ENCODE measurements at places on chromosomes 2 and 18.

DNA sequence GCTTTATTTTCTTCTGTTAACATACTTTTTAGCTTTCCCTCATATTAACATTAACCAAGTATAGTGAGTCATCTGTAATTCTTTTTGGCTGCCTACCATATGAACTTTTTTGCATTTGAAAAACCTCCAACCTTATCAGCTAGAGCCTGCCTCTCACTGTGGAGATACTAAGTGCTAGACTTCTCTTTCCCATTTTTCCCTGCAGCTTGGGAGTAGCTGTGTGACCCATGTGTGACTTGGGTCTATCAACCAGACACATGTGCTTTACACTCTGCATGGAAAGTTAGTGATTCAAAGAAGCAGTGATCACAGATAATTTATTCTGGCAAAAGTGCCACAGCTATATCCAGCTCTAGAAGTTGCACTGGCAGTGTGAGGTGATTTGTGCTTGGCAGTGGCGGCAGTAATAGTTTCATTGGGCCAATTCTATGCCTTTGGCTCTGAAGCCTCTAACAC, 36.3 kb downstream of the PREPL start:
- no peak for DNase-seq

GRCh38 chr2:226798422-226799210, 1.0 kb downstream of the IRS1 start:
- no peak for DNase-seq

DNA sequence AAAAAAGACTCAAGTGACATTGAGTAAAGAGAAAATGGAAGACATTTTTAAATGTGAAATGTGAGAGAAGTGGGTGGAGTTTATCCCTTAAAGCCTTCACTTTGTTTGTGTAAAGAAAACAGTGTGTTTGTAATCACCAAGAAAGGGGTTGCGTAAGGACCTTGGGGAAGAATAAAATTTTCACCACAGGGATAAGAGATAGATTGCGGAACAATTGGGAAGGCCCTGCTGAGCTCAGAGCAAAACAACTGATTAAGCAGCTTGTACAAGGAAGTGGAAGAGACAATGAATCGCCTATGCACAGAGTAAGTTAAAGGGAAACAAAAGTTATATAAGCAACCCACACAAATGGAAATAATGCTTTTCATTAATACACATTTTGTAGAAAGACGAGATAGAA, 327.7 kb downstream of the RAD51AP2 start:
- DNase-seq = no peak

GRCh38 chr2:241770936-241771285, 5.7 kb upstream of the GAL3ST2 start:
- no peak for DNase-seq

GRCh38 chr2:33020883-33021282, 74.1 kb downstream of the LTBP1 start:
- no peak for DNase-seq

- DNase-seq = no peak
These were observed 38.1 kb upstream of the SCLY start for GRCh38 chr2:238022594-238023157.

DNA sequence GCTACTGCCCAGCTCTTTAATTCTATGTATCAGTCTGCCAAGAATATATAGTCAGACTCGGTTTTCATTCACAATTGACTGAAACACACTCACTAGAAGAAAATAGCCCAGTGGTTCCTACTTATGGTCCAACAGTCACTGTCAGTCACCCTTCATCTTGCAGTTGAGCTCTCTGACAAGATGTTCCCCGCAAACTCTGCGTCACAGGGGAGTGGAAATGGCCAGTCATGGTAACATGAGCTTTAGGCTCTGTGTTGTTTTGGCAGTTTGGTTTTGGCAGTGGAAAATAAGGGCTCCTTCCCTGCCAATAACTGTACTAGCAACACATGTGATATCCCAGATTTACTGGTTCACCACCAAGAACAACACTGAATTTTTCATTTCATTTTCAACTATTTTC, 122.5 kb downstream of the PRPF40A start:
- peak; percentile 71 for DNase-seq

DNA sequence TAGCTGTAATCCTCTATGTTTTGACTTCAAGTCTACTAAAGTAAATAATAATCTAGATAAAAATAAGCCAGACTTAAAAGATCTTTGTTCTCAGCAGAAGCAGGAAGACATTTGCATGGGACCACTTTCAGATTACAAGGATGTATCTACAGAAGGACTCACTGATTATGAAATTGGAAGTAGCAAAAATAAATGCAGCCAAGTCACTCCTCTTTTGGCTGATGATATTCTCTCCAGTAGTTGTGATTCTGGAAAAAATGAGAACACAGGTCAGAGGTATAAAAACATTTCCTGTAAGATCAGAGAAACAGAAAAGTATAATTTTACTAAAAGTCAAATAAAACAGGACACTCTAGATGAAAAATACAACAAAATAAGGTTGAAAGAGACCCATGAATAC, 338.4 kb downstream of the ZNF804A start:
- no peak for DNase-seq

GRCh38 chr2:215919624-215920243, 93.6 kb downstream of the MREG start:
- no peak for DNase-seq

DNA sequence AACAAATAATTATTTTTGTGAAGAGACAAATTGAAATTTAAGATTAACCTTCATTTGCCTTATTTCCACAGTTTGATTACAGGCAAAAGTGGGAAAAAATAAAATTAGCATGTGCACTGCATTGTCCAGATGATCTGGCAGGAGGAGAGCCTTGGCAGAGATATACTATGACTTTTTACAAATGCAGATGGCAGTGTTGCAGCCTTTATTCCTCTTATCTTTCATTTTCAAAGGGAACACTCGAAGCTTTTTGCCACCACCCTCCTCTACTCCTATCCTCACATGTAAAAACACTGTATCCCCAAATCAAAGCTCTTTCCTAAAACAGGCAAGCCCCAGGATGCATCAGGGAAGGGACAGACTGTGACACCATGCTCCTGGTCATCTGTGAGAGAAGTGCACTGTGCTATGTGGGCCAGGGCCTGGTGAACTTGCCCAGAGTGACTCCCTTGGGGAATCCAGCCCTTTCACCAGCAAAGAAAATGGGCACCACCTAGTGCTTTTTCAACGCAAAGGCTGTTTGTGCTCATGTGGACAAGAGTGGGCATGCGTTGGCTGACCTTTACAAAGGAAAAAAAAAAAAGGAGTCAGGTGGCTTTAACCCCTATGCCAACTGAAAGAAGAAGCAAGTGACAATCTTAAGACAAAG, 74.7 kb upstream of the ETAA1 start:
- DNase-seq = peak; percentile 81

GRCh38 chr2:196808083-196808665, 981 bp downstream of the C2orf66 start:
- DNase-seq = no peak

DNA sequence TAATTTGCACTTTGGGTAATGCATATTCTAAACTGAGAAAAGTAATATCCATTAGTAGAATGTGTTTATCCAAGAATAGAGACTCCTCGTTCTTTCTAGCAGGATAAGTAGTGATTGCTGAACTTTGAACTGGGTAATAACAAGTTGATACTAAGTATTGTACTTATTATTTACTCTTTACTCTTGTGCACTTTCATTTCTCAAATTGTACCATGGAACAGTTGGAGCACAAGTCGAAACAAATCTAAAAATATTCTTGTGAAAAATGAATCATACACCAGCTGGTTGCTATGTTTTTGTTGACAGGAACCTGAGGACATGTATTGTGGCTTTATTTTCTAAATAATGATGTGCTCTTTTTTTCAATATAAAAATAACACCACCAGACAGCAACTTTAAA, 111.9 kb downstream of the RGPD3 start:
- no peak for DNase-seq

GRCh38 chr2:130158631-130159030, 13.7 kb upstream of the CCDC74B start:
- no peak for DNase-seq

GRCh38 chr2:36737131-36737750, 40.7 kb downstream of the VIT start:
- no peak for DNase-seq

DNA sequence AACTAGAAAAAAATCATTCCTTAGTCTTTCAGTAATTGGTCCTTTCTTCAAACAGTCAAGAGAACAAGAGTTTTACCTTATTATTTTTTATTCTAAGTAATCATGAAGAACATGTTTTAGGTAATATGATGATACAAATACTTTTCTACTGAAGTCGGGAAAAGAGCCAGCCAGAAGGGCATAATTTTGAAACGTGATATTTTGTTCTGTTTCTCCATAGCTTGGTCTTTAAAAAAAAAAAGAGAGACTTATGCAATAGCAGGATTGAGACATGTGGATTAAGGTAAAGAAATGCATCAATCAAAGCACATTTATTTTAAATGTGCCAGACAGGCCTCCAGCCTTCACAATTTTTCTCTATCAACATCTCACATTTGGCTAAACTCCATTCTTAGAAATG, 1016.8 kb downstream of the CNTNAP5 start:
- DNase-seq = no peak

- DNase-seq = no peak
These were observed 65.3 kb downstream of the MYO3B start for GRCh38 chr2:170243118-170243837.

DNA sequence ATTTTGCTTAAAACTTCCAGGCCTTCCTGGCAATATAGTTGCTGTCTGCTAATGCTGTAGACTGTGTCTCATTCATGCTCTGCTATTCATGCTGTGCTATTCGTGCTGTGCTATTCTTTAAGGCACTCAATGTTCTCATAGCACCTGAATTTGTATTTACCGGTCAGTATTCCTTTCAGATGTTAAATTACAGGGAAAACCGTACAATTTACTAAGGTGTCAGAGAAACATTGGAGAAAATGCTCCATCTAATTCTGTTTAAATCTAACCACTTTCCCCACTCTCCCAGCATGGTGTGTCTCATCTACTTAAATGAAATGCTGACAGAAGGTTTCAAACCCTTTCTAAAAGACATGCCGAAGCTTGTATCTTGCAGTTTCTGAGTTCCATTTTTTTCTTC, 25.0 kb downstream of the FAM171B start:
- no peak for DNase-seq

- DNase-seq = no peak
These were observed 201.2 kb downstream of the CCDC178 start for GRCh38 chr18:33239298-33239697.

DNA sequence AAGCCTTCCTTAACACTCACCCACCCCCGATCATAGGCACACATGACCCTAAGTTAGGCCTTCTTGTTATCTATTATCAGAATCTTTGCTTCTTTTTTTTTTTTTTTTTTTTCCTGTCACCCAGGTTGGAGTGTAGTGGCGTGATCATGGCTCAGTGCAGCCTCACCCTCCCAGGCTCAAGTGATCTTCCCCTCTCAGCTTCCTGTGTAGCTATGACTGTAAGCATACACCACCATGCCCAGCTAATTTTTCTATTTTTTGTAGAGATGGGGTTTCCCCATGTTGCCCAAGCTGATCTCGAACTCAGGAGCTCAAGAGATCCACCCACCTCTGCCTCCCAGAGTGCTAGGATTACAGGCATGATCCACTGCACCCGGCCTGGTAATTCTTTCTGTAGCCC, 328.7 kb downstream of the NR4A2 start:
- DNase-seq = no peak

DNA sequence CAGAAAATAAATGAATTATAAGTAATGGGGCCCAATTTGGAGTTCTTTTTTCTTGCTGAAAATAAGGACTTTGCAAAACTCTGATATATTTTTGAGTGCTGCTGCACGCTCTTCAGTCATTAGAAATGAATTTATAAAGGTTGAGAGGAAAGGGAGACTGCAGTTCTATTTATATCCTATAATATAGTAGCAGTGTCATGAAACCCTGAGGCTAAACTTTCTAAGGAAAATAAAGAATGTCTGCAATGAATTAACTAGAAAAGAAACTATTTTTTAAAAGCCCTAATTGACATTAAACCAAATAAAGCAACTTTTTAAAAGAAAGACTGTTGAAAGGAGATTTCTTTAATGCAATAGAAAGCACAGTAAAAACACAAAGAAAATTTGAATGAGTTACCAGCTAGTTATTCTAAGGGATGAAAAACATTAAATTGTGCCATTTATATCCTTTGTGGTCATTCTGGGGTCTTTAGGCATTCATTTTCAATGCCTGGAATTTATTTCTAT, 1072.8 kb upstream of the TMEFF2 start:
- DNase-seq = no peak

GRCh38 chr2:134362740-134363139, 108.9 kb downstream of the MGAT5 start:
- DNase-seq = no peak

DNA sequence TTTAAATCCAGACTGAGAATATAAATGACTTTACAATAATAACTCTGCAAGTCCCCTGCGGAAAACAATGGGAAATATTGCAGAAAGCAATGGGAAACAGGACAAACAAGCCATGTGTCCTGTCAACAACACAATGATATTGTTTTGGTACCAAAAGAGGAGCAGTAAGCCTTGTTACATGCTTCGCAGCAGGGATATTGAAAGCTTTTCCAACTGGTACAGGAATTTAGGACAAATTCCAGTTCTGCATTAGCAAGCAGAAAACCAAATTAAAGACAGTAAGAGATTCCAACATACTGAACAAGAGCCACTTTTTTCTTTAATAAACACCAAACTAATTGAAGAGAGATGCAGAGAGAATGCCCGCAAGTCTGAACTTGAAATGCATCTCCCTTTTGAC, 30.0 kb downstream of the FRZB start:
- no peak for DNase-seq

DNA sequence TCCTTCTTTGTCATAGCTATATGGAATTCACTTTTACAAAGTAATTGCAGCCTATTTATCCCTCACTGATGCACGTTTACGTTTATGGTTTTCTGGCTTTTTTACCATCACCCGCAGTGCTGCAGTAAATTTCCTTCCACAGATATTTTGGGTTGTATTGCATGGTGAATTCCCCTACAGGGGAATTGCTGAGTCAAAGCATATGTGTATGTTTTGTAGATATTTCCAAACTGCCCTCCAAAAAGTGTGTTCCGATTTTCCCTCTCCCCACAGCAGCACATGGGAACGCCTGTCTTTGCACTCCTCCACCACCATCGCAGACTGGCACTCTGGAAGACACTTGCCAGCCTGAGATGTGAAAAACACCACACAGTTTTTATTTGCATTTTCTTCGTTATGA, 80.6 kb upstream of the UXS1 start:
- DNase-seq = no peak

DNA sequence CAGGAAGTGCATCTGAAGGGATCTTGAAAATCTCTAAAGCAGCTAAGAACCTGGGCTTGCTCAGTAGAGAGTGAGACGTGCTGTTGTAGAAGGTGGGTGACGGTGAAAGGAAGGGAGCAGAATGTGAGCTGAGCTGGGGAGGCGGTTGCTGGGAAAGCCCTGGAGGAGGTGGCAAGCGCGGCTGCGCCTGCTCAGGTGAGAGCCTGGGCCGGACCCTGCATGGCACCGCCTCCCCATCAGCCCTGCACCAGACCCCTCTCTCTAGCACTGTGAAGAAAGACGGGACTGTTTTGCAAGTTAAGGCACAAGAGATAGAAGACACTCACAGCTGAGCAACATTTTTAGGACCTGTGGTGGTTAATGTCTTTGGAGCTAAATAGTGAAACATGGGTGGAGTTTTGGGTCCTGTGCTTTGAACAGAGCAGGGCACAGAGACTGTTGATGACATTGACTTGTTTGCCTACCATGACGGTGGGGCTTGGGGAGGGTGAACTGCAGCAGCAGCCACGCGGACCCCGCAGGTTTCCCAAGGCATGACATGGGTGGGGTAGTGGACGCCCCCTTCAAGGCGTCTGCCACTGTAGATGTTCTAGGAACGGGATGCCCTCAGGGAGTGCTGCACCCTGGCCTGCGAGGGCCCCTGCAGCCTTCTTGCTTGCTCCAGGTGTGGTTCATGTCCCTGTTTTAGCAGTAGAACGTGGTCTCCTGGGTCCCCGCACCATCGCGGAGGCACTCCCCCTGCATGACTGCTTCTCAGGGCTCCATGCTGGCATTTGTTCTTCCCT, 245.3 kb downstream of the TSN start:
- DNase-seq = no peak
